ENCODE measurements at places on chromosomes 1 and 21.

DNA sequence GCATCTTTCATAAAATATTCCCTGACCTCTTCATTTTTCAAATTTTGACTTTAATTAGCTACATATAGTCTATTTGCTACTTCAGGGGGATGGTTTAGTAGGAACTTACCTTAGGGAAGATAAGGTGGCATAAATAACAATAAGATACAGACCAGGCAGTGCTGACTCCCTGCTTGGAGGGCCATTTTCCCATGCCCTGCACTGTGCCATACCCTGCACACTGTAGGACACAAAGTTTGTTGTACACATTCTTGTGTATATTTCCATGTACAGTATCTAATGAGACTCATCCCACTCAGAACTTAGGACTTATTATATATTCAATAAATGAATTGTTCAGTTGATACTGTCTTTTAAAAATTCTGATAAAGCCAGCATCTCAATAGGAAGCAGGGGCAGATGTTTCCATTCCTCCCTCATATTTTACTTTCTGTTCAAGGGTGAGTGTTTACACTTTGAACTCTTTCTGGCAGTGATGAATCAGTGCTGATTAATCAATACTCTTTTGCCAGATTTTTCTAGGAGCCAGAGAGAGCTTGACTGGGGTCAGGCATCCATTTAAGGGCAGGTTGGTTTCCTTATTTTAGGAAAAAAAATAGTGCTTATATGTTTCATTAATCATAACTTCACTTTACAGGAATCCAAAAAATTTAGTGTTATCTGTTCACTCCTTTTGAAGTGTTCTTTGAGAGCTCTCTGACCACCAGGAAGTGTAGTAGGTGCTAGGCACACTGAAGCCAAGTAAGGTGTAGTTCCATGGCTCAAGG, 30.6 kb downstream of the MPZL1 start:
- DNase-seq, result no peak

- DNase-seq, result no peak
Measured at GRCh38 chr1:181018901-181019681, 3.6 kb downstream of the STX6 start.

DNA sequence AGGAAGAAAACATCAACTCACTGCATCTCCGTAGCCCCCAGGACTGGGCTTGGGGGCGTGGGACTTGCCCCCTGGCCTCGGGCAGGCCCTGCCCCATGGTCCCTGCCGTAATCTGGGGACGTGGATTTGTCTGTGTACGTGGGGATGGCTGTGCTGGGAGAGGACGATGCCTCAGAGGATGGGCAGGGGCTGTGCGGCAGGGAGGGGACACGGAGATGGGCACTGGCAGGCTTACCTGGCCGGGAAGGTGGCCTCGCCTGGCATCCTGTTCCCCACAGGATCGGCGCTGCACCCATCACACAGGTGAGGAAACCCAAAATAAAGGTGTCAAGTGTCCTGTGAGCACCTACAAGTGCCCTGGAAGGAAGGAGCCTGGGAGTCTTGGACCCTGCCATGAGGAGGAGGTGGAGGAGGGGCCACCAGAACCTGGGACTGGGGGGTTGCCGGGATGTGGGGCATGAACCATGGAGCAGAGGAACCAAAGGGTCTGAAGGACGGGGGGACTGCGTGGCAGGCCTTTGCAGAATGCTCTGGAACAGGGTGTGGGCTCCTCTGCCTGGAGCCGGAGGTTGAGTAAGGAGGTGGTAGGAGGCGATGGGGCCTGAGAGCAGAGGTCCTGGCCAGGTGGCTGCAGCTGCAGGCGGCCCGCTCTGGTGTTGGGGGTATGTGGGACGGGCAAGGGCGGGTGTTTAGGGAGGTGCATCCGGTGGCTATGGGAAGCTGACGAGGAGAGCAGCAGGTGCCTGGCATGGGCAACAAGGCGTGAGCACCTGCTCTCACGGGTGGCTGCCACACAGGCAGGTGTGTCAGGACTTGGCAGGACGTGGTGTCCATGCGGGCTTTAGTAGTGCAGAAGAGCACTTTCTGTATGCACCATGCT, 27.8 kb upstream of the LRRC3 start:
- DNase-seq, result no peak

DNA sequence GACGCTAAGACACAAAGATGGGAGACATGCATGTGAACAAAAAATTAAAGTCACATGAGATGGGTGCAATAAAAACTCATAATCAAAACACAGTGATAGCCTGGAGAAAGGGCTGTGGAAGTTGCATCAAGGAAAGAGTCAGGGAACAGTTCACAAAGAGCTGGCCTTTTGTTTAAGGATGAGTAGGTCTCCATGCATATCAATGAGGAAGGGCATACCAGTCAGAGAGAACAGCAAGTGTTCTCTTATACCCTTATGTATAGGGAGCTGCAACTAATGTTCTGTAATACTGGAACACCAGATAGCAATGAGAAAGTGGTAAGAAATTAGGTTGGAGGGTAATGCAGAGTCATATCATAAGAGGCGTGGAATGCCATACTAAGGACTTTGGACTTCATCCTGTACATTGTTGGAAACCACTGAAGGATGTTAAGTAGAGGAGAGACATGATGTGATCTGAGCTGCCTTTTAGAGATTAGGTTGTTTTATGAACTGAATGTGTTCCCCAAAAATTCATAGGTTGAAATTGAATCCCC, 46.7 kb upstream of the SAMD13 start:
- no peak for DNase-seq

- DNase-seq, result no peak
Measured at GRCh38 chr1:181185461-181185860, 97.0 kb downstream of the IER5 start.

- DNase-seq, result no peak
Measured at GRCh38 chr1:50502147-50502546, 78.9 kb upstream of the DMRTA2 start.

DNA sequence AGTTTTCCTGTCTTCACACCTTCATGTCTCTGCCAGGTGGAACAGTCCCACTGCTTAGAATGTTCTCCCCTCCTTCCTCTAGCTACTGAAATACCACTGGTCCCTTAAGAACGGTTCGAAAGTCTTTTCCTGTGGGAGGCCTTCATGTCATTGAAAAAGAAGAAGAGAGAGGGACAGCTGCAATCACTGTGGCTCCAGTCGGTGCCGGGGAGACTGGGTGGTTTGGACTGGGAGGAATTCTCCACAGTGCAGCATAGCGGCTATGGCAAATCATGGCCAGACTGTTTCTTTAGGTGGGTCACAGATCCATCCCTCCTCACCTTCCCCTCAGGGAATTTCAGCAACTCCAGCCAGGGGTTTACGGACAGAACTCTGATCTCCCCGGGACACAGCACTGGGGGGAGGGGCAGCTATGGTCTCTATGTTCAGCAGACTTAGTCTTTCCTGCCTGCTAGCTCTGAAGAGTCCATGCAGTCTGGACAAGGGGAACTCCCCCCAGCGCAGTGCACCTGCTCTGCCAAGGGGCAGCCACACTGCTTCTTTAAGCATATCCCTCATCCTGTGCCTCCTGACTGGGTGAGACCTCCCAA, 567.2 kb downstream of the SMYD3 start:
- no peak for DNase-seq

- DNase-seq, result no peak
Measured at GRCh38 chr1:229880271-229881170, 186.5 kb upstream of the GALNT2 start.

DNA sequence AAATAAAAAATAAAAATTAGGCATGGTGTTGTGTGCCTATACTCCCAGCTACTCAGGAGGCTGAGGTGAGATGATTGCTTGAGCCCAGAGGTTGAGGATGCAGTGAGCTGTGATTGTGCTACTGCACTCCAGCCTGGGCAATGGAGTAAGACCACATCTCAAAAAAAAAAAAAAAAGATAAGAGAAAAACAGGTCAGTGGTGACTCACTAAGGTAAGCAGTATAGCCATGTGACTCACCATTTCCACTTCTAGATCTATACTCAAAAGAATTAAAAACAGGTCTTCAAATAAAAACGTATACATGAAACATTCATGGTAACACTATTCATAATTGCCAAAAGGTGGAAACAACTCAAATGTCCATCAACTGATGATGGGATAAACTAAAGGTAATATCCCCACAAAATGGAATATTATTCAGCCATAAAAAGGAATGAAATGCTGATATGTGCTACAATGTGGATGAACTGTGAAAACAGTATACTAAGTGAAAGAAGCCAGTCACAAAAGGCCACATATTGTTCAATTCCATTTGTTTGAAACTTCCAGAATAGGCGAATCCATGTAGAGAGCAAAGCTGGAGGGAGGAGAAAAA, 75.1 kb downstream of the ZNF281 start:
- DNase-seq, result no peak

- DNase-seq, result no peak
Measured at GRCh38 chr1:15011661-15012060, 141.9 kb upstream of the TMEM51 start.

DNA sequence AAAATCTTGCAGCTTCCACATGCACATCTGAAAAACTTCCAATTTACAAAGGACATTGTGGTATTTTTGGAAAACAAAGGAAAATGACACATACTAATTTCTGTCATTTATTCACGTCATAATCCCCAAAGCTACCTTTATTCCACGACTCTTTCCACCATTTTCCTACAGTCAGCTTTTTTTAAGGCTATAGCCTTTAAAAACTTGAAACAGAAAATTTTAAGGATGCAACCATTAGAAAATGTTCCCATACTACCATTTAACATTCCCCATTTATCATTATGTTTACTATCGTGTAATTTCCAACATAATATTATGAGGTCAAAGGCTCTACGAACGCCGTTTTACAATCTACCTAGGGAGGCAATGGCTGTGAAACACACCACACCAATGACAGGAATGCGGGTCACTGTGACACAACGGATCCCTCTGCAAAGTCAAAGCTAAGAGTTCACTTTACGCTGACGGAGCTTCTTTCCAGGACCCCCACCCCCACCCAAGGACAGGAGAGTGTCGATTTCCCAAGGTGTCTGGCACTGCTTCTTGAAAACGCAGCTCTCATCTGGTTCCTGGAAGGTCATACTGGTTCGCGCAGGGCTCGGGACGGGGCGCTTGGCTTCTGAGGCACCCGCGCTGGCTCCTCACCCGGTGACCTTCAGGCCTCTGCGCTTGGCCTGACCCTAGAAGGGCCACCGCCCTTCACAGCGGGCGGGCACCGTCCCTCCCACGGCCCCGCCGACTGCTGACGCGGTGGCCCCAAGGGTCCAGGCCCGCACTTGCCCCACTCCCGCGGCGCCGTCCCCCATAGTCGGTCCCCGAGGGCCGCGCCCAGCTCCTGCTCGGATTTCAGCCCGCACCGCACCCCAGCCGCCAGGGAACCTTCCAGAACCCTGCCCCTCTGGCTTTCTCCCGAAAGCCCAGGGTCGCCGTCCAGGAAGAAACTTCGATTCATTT, 50.5 kb upstream of the ATF3 start:
- no peak for DNase-seq

All from cortex of kidney (tissue), 1 donor.